Fibroblast of skin of right biceps (primary cell): ENCODE measurements at places on chromosomes 3 and 15.

- DNase-seq, result no peak
These were observed 106.2 kb downstream of the ADCY5 start for GRCh38 chr3:123342631-123343080.

GRCh38 chr15:40964634-40965033 lies 11.4 kb downstream of the CHAC1 start:
- DNase-seq, result no peak

DNA sequence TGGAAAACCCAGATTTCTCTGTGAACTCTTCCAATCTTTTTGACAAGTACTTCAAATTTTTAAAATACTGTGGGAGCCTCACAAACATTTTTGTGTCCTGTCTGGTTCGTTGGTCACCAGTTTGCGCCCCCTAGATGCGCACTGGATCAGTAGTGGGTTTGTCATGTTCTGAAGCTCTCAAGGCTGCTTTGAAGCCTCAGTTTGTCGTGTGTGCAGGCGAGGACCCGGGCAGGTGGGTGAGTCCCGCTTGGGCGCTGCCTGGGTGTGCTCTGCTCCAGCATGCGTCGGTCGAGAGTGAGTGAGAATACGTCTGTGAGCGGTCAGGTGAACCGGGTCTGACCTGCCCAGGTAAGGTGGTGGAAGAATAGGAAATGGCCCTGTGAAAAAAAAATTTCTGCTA lies 17.3 kb upstream of the AEN start:
- DNase-seq, result no peak

DNA sequence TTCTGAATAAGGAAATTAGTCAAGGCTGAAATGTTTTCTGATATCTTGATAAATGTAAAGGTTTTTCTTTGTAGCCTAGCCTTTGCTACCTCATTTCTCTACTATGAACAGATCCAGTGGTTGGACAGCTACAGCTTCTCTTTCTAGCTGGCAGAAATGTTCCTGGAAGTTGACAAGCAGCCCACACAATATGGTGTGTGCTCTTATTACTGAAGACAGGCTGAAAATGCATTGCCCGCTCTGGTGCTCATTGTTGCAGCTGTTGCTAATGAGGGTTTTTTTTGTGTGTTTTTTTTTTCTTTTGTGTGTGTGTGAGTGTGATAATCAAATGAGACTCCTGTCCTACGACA lies 844.3 kb upstream of the SEMA6D start:
- no peak for DNase-seq

- DNase-seq, result peak; percentile 73
These were observed 564.1 kb downstream of the GBE1 start for GRCh38 chr3:81197386-81197785.

DNA sequence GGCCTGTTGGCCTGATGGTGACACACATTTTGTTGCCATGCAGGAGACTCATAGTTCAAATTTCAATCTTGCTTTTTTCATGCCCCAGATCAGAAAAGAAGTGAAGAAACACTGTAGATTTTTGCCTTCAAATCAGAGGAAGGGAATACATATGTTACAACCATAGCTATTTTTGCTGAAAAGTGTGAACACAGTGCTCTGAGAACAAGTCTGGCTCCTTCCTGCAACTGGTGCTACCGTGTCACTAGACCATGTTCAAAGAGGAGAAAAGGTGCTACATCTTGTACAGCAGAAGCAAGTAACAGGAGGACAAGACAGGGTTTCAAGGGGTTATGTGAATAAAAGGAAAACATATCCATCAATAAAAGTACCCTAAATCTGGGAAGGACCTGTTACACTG lies 44.6 kb downstream of the CD47 start:
- DNase-seq, result no peak

DNA sequence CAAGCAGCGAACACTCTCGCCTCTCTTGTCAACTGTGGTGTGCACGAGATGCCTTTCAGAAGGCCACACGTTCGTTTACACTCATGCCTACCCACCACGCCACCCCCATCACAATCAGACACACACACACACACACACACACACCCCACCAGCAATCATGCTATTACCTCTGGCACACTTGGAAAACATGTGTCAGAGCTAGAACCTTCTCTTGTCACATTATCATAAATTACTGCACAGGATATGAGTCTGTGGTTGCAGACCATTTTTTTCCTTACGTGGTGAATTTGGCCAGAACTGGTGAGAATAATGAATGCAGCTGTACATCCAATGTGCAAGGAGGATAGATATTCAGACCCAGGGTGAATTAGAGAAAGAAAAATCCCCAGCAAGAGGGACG lies 52.4 kb downstream of the TRIM69 start:
- peak; percentile 38 for DNase-seq

GRCh38 chr3:57919987-57920386 lies 88.2 kb upstream of the FLNB start:
- no peak for DNase-seq

DNA sequence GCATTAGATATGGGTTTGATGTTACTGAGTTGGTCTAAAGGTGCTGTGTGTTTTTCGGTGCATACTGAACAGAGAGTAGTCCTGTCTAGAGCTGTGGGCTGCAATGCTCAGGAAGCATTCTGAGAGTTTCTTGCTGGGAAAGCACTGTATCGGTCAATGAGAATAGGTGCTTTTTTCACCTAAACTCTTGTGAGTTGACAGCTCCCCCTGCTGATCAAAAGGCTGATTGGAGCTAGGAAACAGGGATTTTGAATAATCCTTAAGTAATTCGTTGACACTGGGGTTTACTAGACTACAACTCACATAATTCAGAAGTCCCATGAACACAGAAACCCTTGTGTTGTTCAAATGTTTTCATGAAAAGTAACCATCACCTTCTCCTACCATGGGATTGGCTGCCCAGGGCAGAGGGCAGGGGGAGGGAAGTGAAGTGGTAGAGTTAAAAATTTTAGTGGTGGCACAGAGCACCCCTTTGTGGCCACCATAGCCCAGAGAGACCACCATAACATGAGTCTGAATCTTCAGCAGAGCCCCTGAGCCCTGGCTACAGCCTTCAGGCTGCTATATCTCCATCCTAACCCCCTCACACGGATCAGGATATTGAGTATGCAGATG lies 13.0 kb upstream of the MANF start:
- DNase-seq, result peak; percentile 63

DNA sequence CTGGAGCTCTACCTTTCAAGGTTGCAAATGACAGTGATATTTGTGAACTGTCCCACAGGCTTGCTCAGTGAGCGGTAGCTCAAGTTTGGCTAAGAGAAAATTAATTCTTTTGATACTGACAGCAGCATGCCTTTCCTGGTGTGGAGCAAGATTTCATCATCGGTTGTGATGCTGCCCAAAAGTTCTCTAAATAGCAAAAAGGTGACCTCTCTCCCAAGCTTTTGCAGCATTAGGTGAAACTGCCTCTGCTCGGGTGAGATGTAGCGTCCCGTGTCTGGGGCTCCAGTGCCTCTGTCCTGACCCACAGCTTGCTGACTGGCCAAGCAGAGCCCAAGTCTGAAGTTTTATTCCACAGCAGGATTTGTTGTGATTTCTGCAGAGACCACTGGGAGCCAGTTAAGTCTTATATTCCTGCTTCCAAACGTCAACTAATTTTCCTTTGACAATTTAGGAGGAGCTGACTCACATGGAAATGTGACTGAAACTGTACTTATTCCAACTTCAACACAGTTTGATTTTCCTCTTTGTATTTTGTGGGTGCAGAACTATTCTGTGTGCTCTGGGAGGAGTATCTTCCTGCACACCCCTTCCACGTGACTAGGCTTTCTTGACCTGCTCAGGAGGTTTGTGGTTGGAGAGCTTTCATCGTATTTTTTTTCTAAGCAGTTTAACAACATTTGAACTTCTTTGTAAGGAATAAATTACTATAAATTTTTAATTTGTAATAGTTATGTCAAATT lies 5.9 kb downstream of the SYNM start:
- DNase-seq, result peak; percentile 26
